ENCODE measurements at places on chromosomes 3 and 15.

DNA sequence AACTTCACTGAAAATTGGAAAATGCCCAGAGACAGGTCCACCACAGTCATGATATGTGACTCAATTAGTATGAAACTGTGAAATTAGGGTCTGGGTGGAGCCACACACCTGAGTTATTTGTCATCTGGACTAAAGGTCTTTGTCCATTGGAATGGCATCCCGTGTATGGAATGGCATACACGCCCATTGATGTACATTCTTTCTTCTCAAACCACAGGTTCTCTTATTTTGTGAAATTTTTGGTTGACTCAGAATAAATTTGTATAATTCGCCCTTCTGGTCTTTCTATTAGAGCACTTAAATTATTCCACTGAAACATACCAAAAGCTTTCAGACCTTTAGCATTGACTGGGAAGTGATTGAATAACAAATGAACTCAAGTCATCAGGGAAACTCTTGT is 66.8 kb upstream of the UBE2E1 start:
- DNase-seq, result no peak

- DNase-seq, result no peak
Measured at GRCh38 chr15:40003116-40003916, 35.7 kb downstream of the SRP14 start.

GRCh38 chr15:67422296-67422695 is 98.6 kb upstream of the C15orf61 start:
- no peak for DNase-seq

- no peak for DNase-seq
Measured at GRCh38 chr3:186354100-186354499, 7.9 kb downstream of the DGKG start.

DNA sequence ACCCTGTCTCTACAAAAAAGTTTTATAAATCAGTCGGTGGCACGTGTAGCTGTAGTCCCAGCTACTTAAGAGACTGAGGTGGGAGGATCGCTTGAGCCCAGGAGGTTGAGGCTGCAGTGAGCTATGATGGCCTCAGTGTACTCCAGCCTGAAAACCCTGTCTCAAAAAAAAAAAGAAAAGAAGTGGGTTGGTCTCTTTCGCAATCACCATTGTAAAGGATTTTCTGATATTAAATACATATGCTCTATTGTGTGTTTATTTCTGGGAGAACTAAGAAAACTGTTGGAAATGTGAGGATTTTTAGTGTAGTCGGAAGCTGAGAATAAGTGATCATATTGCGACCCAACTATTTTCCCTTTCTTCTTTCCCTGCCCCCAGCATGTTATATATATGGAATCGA is 7.5 kb downstream of the ZNF710 start:
- DNase-seq, result no peak

DNA sequence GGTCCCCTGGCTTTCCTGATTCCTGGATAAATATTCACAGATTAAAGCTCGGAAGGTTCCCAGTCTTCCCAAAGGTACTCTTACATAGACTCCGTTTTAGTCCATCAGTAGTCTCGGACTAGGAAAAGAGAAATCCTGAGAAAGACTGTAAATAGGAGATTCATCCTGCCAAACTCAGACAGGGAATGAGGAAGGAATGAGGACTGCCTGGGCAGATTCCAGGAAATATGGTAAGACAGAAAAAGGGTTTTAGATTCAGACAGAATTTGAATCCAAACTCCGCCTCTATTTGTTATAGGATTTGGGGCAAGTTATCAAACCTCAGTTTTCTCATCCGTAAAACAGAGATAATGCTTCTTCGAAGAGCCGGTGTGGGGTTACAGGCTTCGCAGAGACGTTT is 77.8 kb upstream of the VGLL4 start:
- no peak for DNase-seq

GRCh38 chr3:171092467-171092911 is 66.0 kb upstream of the SLC2A2 start:
- DNase-seq, result no peak

- DNase-seq, result no peak
Measured at GRCh38 chr3:122079524-122080206, 24.5 kb downstream of the CD86 start.

Measured in HS-27A (cell line).